RKO (cell line): ENCODE measurements at places on chromosomes 12 and 14.

GRCh38 chr12:111850526-111850925 lies 8.5 kb downstream of the MAPKAPK5 start:
- DNase-seq: no peak

GRCh38 chr14:22084393-22085281 lies 411.0 kb upstream of the OR4E1 start:
- peak; percentile 59 for DNase-seq

DNA sequence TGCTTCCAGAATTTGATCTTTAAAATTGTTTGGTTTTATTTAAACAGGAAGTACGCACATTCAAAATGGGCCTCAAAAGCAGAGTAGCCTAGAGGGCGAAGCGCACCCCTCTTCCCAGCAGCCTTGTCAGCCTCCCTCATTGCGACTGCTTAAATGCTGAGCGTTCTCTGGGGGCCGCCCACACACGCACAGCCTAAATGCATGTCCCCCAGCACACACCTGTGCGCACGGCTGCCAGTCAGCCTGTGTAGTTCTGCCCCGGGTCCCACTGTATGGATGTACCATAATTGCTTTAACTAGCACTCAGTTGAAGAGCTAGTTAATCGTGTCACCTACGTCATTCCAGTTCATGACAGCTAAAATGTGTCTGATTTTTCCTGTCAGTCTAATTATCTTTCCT lies 79.3 kb downstream of the TESC start:
- DNase-seq: no peak

DNA sequence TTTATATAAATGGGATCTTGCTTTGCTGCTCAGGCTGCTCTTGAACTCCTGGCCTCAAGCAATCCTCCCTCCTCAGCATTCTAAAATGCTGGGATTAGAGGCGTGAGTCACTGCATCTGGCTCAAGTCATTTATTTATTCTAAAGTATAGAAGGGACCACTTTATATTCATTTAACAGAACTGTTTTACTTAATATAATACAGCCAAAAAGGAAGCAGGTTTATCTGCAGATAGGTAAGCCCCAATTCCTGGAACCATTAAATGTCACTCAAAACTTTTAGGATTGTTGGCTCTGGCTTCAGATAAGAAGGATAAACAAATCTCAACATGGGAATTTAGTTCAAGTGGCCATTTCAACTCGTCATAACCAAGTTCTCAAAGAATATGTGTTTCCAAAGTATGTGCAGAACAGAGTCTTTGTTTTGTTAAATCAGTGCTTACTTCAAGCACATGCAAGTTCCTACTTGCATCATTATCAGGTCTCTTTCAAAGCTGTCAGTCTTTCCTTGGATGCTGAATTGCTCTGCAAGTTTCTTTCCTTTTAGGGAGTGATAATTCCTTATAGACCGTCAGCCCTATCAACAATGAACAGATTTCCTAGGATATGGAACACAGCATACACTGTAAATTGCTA lies 60.4 kb downstream of the KITLG start:
- no peak for DNase-seq

- peak; percentile 54 for DNase-seq
Measured at GRCh38 chr14:64388533-64389285, 556 bp downstream of the MTHFD1 start.

DNA sequence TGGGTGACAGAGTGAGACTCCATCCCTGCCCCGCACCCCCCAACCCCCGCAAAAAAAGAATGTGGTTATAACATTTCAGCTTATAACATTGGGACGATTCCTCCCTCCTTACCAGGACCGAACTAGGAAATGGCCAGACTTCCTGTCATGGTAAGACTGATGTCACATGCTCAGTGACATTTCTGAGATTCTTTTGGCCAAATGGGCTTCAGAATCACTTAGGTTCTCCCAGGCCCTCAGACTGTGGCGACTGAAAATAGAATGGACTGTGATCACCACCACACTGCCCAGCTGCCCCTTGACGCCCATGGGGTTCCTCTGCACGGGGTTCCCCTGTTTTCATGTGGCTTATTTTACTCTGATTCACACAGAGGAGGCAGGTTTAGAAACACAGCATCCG lies 115.0 kb upstream of the EVL start:
- no peak for DNase-seq

GRCh38 chr14:81529391-81529790 lies 4.3 kb downstream of the SEL1L start:
- DNase-seq: peak; percentile 6

DNA sequence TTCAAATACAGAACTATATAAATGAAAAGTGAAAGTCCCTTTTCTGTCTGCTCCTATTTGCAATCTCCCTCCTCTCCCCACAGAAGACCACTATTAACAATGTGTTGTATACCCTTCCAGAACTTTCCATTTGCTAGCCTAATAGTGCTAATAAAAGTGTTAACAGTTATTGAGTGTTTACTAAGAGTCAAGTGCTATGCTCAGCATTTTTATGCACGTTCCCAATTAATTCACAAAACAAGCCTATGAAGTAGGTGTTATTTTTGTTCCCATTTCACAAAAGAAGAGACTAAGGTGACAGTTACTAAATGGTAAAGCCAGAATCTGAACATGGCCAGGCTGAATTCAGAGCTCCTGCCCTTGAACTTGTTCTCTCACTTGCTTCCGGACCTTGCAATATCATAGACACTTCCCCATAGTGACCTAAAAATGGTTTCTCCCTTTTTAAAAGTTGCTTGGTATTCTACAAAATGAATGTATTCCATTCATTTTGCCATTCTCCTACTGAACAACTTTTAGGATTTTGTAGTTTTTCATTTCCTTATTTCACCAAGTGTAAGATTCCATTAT lies 1.6 kb upstream of the PRKAB1 start:
- no peak for DNase-seq

DNA sequence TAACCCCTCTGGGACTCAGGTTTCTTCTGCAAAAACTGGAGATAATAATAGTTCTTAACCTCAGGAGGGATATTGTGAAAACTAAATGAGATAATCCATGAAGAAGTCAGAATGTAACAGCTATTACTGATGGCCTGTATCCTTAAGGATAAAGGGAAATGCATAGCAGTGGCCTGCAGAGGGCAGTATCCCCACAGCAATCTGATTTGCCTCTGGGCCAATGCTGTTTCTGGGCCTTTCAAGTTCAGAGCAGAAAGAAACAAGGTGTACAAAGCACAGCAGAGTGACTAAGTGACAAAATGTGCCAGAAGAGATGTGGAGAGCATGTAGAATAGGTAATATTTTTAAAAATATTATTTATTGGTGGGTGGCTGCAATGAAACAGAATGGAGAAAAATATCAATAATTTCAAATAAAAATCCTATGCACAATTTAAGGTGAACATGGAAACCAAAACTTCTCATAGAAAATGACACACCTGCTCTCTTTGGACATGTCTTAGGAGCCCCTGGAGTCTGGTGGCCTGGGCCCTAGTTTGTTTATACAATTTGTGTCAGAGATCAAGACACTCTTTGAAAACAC lies 90.3 kb downstream of the C12orf75 start:
- DNase-seq: peak; percentile 71

DNA sequence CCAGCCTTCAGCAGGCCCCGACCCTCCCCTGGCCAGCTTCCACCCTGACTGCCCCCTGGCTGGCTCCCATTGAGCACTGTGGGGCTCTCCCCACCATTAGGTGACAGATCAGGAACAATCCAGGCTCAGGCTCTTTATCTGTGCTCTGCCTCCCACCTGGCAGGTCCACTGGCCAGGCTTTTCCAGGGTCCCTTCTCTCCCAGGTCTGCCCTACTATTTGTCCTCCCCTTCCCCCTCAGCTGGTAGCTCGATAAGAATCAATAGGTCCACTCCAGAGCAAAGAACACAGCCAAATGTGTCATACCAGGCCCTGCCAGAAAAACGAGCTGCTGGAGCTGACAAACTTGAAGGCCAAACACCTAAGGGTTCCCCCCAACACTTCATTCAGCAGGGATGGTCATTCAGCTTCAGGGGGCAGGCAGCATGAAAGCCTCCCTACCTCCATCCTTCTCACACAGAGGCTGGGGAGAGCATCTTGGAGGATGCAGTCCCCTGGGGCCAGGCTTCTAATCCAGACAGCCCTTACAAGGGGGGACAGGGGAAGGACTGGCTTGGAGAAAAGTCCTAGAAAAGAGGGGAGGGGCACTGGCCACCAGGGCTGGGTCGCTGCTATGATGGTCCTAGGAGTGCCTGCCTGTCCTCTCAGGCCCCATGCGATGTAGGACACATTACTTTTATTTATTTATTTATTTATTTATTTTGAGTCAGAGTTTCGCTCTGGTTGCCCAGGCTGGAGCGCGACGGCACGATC lies 1.9 kb upstream of the KRT18 start:
- peak; percentile 18 for DNase-seq

- no peak for DNase-seq
Measured at GRCh38 chr12:47721431-47721973, 3.8 kb downstream of the ENDOU start.

DNA sequence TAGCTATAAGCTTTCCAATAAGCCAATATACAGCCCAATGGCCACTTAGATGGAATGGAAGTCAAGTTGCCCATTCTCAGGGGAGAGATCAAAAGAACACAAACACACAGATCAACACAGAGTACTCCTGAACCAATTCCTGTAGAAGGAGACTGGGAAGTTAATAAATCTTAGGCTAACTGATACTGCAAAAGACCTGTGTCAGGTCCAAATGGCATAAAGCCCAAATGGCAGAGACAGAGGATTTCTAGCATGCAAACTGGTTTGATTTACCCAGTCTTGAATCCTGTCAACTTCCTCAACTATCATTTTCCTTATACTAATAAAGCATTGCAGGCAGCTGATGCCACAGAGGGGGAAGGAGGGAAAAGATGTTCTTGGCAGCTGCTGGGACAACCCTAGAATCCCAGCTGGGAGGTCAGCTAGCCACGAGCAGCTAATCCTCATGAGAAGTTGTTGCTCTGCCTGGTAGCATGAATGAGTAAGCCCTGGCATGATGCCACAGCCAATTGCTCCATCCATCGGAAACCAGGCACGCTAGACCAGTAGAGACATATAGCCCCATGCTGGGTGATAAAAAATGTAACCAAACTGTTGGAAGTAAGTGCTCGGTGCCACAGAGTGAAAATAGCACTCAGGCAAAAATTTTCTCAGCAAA lies 26.2 kb downstream of the ANG start:
- DNase-seq: no peak

- DNase-seq: no peak
Measured at GRCh38 chr14:92687681-92688433, 60.6 kb downstream of the LGMN start.

- DNase-seq: no peak
Measured at GRCh38 chr12:30930238-30930637, 3.7 kb downstream of the TSPAN11 start.

DNA sequence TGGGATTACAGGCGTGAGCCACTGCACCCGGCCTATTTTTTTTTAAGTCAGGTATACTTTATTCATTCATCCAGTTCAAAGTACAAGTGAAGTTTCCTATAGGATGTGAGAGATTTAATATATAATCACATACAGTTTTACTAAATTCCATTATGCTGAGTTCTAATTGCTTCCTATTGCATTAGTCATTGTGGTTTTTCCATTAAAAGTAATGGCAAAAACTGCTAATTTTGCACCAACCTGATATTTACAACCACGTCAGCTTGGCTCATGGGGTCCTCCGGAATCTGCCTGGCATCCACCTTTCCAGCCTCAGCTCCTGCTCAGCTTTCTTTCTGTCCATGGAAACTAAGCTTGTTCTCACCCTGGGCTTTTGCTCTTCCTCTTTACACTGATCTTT lies 67.0 kb upstream of the CSRP2 start:
- peak; percentile 14 for DNase-seq

- DNase-seq: no peak
Measured at GRCh38 chr14:94005324-94006073, 8.4 kb downstream of the CCDC197 start.

DNA sequence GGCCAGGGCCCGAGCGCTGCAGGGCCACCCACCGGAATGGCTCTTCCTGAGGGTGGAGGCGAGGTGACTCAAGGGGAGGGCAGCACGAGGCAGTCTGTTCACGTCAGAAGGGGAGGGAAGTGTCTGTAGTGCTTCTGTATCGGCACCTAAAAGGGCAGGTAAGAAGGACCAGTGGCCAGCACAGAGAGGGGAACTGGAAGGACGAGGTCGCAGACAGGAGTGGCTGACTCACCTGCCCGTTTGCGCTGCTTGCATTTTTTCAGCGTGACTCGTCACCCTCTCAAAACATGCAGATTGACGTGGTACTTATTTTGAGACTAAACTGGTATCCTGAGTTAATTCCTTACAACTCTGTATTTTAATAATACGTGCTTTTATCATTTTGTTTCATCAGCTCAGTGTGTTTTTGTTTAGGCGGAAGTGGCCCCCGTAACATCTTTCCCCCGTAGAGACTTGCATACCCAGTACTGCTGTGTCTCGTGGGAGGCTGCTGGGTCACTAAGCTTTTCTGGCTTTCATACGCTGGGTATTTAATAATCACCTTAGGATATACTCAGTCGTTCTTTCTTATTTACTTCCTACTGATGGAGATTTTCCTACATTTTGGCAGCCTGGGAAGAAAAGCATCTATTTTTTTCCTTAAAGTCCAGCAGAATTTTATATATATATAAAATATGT lies 26.4 kb downstream of the SFSWAP start:
- peak; percentile 53 for DNase-seq

GRCh38 chr12:42240131-42240750 lies 2.2 kb upstream of the YAF2 start:
- DNase-seq: no peak

GRCh38 chr14:102734436-102734835 lies 42.8 kb upstream of the TRAF3 start:
- DNase-seq: no peak

DNA sequence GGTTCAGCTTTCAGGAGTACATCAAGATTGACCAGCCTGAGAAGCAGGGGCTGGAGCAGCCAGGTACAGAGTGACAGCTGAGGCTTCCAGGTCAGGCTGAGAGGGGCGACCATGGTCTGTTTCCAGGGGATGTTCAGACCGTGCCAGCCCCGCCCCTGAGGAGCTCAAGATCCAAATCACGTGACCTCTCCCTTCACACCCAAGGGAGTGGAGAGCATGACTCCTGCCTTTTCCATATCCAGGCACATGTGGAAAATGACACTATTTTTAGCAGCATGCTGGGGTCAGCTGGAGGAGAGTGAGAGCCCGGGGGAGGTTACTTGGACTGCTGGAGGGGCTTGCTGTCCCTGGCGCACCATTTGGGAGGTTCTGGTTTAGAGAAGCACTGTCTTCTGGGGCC lies 92.7 kb downstream of the B4GALNT3 start:
- no peak for DNase-seq

GRCh38 chr12:6943722-6944380 lies at the start of the genes C12orf57 and RNU7-1:
C12orf57 (plus strand) TSS chr12:6944022; CDS start chr12:6944122, 100 bp downstream.
RNU7-1 (plus strand) TSS chr12:6943816.
- DNase-seq: peak; percentile 97

- no peak for DNase-seq
Measured at GRCh38 chr14:97771340-97772045, 974.3 kb downstream of the VRK1 start.

GRCh38 chr12:102063069-102063468 lies 1.3 kb upstream of the WASHC3 start:
- DNase-seq: no peak

DNA sequence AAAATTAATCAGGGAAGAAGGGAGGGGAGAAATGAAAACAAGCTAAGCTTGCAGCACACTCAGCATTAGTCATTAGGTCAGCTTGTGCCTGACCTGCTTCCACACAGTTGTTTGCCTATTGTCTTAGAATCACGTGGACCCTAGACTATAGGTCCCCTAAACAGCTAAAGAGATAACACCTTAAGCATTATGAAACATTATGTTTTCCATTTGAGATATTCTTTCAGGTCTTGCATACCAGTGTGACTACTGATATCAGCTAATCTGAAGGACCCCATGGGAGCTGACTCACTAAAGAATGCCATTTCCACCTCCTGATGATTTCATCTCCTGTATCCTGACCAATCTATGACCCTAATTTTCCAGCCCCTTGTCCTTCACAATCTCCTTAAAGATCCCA lies 154.1 kb upstream of the FUT8 start:
- DNase-seq: peak; percentile 17

- DNase-seq: no peak
Measured at GRCh38 chr12:109014984-109015765, 5.7 kb downstream of the SVOP start.
